Activated T-helper 1 cell treated with anti-CD3 and anti-CD28 coated beads, Interleukin-2, amount 50 U/mL, for 16 hours (primary cell): ENCODE measurements at places on chromosomes 11 and 22.

DNA sequence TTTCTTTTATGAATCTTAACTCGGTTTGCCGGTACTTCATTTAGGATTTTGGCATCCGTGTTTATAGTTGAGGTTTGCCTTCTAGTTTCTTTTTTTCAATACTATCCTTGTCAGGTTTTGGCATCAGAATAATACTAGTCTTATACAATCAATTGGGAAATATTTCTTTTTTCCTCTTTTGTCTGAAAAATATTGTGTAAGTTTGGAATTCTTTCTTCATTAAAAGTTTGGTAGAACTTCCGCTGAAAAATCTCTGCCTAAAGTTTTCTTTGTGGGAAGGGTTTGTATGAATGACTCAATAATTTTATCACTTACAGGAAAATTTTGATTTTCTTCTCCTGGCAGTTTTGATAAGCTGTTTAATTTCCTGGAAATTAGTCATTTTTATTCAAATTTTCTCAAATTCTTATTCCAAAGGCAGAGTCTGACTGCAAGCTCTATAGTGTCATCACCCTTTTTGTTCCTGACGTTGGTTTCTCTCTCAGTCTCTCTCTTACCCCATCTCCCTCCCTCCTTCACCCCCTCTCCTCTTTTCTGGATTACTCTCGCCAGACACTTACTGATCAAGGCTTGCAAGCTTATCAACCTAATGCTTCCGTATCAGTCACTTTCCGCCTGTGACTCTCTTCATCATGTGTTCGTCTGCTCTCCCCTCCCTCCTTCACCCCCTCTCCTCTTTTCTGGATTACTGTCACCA lies 555.7 kb downstream of the TBC1D22A start:
- no peak for DNase-seq

- DNase-seq = no peak
Measured at GRCh38 chr11:30879322-30880005, 293.3 kb upstream of the MPPED2 start.

DNA sequence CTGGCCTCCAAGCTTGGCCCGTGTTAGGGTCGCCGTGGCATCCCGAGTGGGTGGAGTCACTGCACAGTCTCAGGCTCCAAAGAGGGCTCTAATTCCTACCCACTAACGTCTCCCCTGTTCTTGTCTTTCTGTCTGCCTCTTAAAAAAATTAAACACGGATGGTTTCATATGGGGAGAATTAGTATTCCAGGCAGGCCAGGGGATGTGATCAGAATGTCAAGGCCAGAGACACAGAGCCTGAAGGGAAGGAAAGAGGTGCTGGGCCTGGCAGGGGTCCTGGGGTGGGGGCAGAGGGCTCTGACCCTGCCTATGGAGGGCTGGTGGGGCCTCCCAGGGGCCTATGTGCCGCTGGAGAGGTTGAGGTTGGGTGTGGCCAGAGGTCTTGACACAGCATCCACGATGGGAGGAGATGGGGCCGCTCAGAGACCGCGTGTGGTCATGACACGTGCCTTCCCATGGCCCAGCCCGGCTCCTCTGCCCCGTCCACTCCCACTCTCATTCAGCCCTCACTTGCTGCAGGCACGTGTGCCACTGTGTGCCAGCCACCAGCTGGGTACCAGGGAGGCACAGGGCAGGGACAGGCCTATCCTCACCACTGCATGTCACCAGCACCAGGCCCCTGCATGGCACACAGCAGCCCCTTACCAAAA lies 56.5 kb downstream of the FLRT1 start:
- no peak for DNase-seq

- DNase-seq = no peak
Measured at GRCh38 chr22:31241200-31241599, 29.1 kb downstream of the LIMK2 start.

- no peak for DNase-seq
Measured at GRCh38 chr11:34788642-34789041, 127.5 kb downstream of the APIP start.

DNA sequence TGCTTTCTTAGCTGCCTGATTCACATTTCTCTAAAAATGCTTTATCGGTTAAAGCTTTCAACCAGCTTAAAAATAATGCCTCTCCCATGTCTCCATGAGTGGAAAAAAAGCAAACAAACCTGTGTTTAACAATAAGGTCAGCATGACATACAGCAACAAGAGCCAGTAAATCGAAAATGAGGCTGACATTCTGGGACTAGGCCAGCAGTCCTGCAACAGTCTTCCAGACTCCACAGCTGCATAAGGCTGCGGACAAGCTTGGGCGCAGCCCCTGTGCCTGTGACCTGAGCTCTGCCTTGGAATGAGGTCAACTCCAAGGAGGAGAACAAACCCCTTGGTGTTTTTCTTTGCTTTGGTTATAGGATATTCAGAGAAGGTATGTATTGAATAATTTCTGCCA lies 95.5 kb downstream of the PGR start:
- DNase-seq = no peak

GRCh38 chr11:128965485-128965884 lies 22.8 kb upstream of the TP53AIP1 start:
- DNase-seq = no peak

- no peak for DNase-seq
Measured at GRCh38 chr22:27772081-27772983, 29.2 kb downstream of the MN1 start.

DNA sequence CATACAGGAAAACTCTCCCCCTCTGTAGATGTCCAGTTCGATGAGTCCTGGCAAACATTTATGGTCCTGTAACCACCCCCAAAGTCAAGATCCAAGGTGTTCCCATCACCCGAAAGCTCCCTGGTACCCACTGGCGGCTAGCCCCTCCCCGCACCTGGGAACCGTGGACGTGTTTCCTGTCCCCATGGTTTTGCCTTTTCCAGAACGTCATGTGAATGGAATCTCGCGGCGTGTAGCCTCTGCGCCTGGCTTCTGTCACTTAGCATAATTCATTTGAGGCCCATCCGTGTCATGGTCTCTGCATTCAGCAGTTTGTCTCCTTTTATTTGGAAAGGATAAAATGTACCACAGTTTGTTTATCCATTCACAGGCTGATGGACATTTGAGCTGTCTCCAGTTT lies 106.3 kb downstream of the KCNQ1 start:
- DNase-seq = no peak

GRCh38 chr11:86063536-86063935 lies 5.3 kb downstream of the PICALM start:
- DNase-seq = no peak

DNA sequence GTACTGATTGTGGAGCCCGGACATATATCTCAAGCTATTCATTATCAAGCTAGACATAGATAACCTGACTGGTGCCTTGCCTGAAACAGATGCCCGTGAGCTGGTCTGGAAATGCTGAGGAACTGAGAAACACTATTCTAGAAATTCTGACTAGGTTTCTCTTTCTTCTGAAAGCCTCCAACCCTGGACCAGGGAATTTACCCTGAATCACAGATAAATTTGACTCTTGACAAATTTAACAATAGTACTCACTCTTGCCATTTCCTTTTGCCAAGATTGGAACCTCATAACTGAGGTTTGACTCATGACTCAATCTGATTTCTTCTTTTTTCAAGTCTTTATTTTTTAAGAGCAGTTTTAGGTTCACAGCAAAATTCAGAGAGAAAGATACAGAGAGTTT lies 189.6 kb upstream of the SYN3 start:
- DNase-seq = no peak
